Esophagus squamous epithelium (tissue), 5 donors: ENCODE measurements at places on chromosomes 5 and 9.

GRCh38 chr9:20561531-20561930 is 60.8 kb downstream of the MLLT3 start:
- DNase-seq, result no peak

DNA sequence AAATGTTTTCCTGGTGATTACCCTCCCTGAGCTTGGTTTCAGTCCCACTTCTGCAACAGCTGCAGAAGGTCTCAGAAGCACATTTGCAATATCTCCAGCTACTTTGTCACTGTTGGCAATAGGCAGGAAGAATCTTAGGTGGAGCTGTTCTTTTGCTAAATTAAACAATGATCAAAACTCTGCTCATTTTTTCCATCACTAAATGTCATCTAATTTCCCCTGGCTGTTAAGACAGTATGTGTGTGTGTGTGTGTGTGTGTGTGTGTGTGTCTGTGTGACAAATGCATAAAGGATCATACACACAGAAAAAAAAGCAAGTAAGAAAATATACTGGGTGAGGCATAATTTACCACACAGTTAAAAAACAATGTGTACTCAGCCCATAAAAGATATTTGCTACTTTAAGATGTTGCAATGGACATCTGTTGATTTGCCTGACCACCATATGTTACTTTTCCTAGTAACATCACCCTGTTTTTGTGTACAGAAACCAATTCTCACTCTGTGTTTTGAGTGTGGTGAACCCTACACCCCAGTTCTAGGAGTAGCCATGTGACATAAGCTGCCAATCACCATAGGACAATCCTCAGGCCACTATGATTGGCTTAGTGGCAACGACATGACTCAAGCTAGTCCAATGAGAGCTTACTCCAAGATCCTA is 572.6 kb upstream of the CLINT1 start:
- DNase-seq, result no peak

- no peak for DNase-seq
Observed at GRCh38 chr5:1255081-1255561, 29.9 kb downstream of the SLC6A18 start.

DNA sequence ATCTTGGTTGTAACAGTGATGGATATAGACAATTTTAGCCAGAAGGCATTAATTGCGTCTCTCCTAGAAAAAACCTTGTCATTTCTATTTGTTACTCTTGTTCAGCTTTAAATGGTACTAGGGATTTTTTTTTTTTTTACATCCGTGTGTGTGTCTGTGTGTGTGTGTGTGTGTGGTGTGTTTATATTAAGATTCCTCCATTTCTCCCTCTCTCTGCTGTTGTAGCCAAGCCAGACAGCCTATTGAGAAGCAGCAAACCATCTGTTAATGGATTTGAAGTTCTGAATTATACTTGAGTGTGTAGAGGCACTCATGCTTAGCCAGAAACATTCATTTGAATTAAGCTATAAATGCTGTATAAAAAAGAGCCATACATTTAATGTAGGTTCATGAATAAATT is 72.3 kb downstream of the SLF1 start:
- no peak for DNase-seq

DNA sequence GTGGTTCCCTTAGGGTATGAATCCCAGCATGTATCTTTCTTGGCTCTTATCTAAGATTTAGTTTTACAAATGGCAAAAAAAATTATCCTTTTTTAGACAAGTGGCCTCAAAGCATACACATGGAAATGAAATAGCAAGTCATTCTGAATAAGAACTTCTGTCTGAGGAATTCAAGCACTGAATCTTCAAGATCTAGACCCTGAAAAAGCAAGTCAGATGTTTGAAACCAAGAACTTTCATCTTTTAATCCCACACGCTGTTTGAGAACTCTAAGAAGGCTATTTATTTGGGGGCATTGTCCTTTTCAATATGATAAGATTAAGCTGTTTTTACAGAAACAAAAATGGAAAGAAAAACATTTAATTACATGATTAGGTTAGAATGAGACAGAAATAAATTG is 549.2 kb upstream of the CYLC2 start:
- no peak for DNase-seq

- no peak for DNase-seq
Observed at GRCh38 chr5:139849942-139850341, 54.3 kb downstream of the PSD2 start.

DNA sequence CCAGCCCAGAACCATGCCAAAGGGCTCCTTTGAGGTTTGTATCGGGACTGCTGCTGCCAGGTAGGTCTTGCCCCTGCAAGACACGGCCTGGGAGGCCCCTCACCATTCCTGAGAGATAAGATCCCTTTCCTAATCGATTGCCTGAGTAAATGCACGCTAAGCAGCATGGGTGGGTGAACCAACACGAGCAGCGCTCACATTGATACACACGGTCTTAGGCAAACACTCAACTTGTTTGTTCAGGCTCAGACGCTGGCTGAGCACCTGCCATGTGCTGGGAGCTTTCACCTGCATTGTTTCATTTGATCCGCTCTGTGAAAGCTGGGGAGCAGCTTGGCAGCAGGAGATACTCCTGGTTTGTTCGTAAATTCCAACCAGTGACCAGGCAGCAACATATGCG is 76.9 kb upstream of the NEURL1B start:
- DNase-seq, result no peak
